Activated CD4-positive, alpha-beta T cell treated with anti-CD3 and anti-CD28 coated beads for 24 hours (primary cell): ENCODE measurements at places on chromosomes 16 and 17.

- DNase-seq, result no peak
Observed at GRCh38 chr17:41777574-41778188, 8.8 kb downstream of the JUP start.

GRCh38 chr17:40301315-40301714 lies 7.7 kb upstream of the RARA start:
- DNase-seq, result no peak

GRCh38 chr16:2881783-2882649 lies 999 bp upstream of the FLYWCH2 start:
- DNase-seq, result no peak

GRCh38 chr17:82866590-82867191 lies 26.9 kb upstream of the ZNF750 start:
- no peak for DNase-seq

GRCh38 chr16:25289466-25289865 lies 31.8 kb upstream of the ZKSCAN2 start:
- no peak for DNase-seq

GRCh38 chr17:19979917-19980770 lies 2.5 kb upstream of the AKAP10 start:
- no peak for DNase-seq

GRCh38 chr16:23728112-23728477 lies 15.1 kb upstream of the ERN2 start:
- DNase-seq, result no peak

DNA sequence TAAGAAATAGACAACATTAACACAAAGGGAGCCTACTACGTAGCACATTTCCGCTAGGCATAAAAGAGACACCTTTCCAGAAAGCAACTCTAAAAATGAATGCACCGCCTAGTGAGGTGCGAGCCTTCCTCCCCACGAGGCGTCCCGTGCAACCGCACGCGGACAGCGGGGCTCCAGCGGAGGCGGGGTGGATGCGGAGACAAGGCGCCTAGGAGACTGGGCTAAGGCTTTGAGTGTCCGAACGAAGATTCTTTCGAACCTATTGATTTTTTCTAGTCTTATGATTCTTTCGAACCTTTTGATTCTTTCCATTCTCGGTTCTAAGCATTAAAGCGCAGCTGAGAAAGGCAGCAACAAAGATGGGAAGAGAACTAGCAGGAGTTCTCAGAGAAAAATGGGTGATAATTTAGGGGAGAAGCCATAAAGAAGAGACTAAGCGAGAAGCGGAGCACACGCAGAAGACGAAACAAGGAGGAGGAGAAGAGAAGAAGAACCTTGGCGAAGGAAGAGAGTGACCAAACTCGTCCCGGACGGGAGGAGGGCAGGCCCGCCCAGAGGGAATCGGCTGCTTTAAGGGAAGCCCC lies 394 bp upstream of the CPD start:
- DNase-seq, result no peak

DNA sequence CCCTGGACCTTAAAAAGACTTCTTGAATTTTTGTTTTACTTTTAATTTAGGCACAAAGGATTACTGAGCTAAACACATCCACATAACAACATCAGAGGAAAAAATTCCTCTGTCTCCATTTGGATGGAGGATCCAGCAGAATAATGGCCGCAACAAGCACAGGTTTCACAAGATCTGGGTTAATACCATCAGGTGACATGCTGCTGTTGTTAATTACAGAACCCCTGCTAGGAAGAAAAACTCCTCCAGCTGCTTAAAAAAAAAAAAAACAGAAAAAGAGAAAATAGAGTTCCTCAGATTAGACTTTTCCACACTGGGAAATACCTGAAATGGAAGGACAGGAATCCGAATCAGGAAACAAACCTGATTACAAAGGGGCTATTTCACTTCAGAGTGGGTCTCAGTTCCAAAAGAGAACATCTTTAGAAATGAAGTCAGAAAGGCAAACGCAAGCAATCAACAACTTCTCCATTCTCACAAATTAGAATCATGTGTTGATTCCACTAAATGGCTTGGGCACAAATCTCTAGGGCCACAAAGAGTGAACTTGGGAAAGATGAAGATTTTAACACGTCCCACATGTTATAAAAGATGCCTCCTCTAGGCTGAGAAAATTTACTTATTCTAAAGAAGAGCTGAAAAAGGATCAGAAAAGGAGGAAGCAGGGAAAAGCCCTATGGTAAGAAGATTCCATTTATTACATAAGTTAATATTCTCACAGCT lies 44.0 kb downstream of the SPOP start:
- no peak for DNase-seq

- DNase-seq, result no peak
Observed at GRCh38 chr16:17457513-17457912, 13.2 kb downstream of the XYLT1 start.

- no peak for DNase-seq
Observed at GRCh38 chr17:40345994-40346764, 18.4 kb downstream of the GJD3 start.

GRCh38 chr17:82388223-82388921 lies 16.8 kb downstream of the UTS2R start:
- DNase-seq, result no peak

GRCh38 chr16:31707743-31708335 lies 165.8 kb upstream of the ZNF267 start:
- DNase-seq, result no peak

GRCh38 chr16:48511071-48511540 lies 98.9 kb downstream of the N4BP1 start:
- DNase-seq, result no peak

- no peak for DNase-seq
Observed at GRCh38 chr17:12021623-12022140, 1.0 kb downstream of the MAP2K4 start.

- DNase-seq, result no peak
Observed at GRCh38 chr16:90081606-90081970, 4.5 kb upstream of the PRDM7 start.

GRCh38 chr17:14310101-14310500 lies 9.2 kb downstream of the HS3ST3B1 start:
- DNase-seq, result no peak

DNA sequence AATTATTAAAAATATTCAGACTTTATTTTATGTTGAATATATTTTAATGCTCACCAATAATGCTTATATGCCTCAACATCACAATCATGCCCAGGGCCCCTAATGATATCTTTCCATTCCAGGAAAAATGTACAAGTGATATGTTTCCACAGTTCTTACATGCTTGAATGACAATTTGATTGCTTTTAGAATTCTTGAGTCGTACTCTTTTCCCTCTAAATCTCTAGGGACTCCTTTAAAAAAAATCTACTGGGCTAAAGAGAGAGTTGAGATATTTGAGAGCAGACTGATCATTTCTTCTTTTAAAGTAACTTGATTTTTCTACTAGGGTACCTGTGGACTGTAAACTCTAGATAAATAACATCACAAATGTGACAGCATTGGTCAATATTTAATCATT lies 18.2 kb upstream of the HLF start:
- DNase-seq, result no peak

DNA sequence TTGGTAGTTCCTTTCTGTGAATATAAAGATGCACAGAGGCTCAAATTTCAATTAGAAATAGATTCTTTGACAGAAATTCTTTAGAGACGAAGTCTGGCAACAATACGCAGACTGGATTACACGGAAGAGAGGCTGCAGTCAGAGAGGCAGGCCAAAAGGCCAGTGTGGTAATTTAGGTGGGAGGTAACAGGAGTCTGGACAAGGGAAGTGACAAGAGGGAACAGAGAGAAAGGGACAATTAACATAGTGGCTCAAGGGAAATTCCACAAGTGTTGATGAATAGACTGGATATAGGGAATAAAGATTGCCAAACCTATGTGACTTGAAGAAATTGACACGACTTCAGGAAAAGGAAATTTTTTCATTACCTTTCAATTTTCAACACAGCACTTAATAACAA lies 54.6 kb downstream of the STX8 start:
- no peak for DNase-seq

DNA sequence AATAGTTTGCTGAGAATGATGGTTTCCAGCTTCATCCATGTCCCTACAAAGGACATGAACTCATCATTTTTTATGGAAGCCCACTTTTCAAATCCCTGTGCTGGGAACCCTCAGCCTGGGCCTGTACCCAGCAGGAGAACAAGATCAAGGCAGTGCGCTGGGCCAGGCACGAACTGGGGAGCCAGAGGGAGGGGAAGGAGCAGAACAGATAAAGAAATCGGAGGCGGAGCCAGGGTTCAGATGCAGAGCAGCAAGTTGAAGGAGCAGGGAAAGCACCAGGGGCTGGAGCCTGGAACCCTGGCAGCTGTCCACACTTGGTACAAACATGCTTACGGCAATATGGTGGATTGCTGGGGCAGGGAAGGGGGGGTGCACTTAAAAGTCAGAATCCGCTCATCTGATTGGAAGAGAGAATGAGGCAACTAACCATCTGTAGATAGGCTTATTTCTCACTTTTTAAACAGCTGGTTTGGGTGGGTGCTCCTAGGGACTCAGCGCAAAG lies 107.5 kb downstream of the NOG start:
- DNase-seq, result no peak

DNA sequence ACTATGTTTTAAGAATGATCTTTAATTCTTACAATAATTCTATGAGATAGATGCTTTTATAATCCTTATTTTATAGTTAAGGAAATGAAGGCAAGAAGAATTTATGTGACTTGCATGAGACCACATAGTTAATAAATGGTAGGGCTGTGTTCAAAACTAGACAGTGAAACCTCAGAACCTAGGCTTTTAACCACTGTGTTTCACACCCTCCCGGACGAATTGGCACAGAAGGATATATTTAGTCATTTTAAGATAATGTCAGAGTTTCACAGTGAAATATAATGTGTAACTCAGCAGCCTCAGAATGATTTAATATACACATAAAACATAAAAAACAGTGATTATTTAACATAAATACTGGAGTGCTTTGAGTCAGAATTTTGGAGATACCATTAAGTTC lies 57.0 kb downstream of the NSRP1 start:
- no peak for DNase-seq

DNA sequence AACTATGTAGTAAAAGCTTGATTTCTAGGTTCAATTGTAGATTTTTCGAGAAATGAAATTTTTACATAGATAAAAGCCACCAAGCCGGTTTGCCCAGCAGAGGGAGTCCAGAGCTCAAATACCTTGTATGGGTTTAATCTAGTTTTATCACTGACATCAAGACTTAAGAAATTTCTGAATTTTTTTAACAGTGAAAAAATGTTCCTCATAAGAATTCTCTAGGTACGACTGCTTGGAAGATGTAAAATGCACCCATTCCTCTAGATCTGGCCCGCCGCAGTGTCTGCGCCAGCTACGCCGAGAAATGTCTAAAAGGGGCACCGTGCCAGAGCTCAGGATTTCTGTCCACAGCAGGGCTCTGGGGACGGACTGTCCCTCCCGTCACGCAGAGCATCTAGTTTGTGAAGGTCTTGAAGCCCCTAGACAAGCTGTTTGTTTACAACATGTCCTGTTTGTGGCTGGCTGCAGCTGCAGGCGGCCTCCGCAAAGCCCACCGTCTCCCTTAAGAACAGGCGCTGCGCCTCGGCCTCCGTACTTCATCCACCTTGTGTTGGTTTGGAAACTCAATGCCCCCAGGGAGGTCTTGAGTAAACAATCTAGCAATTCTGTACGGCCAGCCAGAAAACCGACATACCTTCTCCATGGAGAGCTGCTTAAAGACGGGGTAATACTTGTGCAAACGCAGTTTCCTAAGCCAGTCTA lies 24.8 kb downstream of the MAP1LC3B start:
- no peak for DNase-seq

DNA sequence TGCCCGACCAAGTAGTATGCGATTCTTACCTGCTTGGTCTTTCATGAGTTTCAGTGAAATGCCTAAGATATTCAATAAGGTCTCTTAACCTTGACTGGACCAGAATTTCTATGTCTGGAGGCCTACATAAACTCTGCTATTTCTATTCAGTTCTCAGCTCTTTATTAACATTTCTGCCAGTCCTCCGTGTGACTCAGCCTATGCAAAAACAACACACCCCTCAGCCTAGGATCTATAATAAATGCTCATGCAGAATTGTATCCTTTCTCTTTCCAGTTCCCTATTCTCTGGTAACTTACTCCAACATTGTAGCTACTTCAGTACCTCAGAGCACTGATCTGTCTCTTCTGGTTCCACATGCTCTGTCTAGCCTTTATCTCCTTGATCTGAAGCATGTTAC lies 1507.4 kb downstream of the CDH11 start:
- no peak for DNase-seq

GRCh38 chr16:28891964-28892890 lies 13.9 kb downstream of the ATP2A1 start:
- no peak for DNase-seq

DNA sequence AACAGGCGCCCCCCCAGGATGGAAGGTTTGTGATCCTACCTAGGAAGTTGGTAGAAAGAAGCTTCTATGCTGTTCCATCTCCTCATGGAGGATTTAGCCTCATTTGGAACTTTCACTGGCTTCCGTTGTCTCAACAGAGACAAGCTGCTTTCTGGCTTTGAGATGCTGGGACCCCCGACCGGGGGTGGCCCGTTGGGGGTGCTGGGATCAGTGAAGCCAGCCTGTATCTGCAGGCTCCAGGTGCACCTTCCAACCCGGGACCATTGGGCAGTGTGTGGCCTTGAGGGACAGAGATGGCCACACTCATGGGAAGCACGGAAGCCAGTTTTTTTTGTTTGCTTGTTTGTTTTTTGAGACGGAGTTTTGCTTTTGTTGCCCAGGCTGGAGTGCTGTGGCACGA lies 15.4 kb downstream of the CIBAR2 start:
- no peak for DNase-seq

DNA sequence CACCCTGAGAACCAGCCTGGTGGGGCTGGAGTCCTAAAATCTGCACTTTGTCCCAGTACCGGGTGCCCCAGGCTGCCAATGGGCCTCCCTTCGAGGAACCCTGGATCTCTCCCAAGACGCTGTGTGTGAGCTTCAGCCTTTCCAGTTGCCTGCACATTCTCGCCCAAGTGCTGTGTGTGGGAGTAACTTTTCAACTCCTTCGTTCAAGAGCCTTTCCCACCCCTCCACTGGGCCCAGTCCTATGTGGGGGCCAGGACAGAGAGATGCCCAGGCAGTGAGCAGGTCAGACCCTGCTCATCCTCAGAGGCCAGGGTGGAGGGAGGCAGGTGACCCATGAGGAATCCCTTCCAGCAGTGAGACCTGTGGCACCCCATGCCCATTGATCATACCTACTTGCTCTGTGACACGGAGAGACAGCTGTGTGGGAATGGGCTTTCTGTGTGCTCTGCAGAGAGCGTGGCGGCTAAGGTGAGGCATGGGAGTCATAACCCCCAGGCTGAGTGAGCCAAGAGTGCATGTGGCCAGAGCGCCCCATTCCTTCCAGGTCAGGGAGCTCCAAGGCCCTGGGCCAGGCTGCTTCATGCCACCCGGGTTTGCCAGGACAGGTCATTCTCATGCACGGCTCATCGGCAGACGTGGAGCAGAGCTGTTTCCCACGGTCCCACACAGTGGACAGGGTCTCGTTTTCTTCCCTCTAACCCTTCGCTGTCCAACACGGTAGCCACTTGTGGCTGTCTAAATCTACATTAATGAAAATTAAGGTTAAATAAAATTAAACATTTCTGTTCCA lies 154.4 kb downstream of the CLEC16A start:
- DNase-seq, result no peak
